Uterine smooth muscle cell (primary cell): ENCODE measurements at places on chromosomes 6 and 20. TPM values are rescaled to one million over a fixed set of nuclear protein-coding genes. Genes with fewer than 3 reads are reported as not detected.

RIPOR3 gene
- 12.7 and 15.6 TPM in 2 replicates for total RNA-seq

NFS1 gene
- total RNA-seq: 20.4 and 28.0 TPM in 2 replicates

PXDC1 gene
- total RNA-seq: 43.1 and 66.2 TPM in 2 replicates

FILIP1 gene
- total RNA-seq: 0.62 and 1.4 TPM in 2 replicates

FAM184A gene
- 1.00 and 1.1 TPM in 2 replicates for total RNA-seq

OLIG3 gene
- not detected in 2 replicates for total RNA-seq

DNAAF9 gene
- 11.4 and 17.7 TPM in 2 replicates for total RNA-seq

NOX3 gene
- total RNA-seq: not detected in 2 replicates
